ENCODE measurements at places on chromosomes 2 and 18.

- no peaks in the 10 kb centered on the region for H3K27me3 ChIP-seq
- H3K36me3 ChIP-seq = no peaks in the 10 kb centered on the region
- H3K4me1 ChIP-seq = peaks cover 67% of the 10 kb centered on the region
- peak overlapping the region; percentile 98 for H3K27ac ChIP-seq
Observed at GRCh38 chr18:48929212-48929612, 21.6 kb downstream of the SMAD7 start.

DNA sequence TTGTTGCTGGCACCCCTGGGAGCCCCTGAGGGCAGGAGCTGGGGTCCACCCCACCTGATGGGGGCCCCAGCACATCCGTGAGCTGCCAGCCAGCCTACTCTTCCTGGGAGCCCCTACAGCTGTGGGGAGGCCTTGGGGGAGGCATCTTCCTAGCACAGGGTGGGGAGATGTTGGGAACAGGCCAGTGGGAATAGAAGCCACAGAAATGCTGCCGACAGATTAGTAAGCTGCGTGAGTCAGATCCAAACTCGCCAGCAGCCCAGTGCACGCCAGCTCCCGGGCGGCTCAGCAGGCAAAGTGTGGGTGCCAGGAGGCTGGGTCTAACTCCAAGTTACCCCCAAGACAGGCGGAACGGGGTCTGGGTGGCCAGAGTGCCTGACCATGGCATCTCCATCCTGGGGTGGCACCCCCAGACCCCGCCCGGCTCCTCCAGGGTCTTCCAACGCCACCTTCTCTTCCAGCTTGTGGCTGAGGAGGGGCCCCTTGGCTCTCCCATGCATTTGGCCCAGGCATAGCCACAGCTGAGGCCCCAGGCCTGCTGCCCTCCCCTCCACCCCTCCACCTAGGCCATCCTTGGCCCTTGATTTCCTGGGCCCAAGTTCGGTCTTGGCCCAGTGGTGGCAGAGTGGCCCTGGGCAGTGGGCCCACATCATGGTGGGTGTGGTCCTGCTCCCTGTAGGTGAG is 15.3 kb downstream of the CROCC2 start:
- peak; percentile 67 for DNase-seq
- peaks cover 7% of the 10 kb centered on the region for H3K4me1 ChIP-seq
- no peak overlapping the region for H3K27ac ChIP-seq
- H3K36me3 ChIP-seq = no peaks in the 10 kb centered on the region

GRCh38 chr2:143936848-143937722 is 582.8 kb downstream of the ZEB2 start:
- DNase-seq = peak; percentile 50
- no peak overlapping the region for H3K27ac ChIP-seq
- no peaks in the 10 kb centered on the region for H3K36me3 ChIP-seq
- H3K4me1 ChIP-seq = no peaks in the 10 kb centered on the region
- peak overlapping the region; percentile 34 for H3K4me3 ChIP-seq

DNA sequence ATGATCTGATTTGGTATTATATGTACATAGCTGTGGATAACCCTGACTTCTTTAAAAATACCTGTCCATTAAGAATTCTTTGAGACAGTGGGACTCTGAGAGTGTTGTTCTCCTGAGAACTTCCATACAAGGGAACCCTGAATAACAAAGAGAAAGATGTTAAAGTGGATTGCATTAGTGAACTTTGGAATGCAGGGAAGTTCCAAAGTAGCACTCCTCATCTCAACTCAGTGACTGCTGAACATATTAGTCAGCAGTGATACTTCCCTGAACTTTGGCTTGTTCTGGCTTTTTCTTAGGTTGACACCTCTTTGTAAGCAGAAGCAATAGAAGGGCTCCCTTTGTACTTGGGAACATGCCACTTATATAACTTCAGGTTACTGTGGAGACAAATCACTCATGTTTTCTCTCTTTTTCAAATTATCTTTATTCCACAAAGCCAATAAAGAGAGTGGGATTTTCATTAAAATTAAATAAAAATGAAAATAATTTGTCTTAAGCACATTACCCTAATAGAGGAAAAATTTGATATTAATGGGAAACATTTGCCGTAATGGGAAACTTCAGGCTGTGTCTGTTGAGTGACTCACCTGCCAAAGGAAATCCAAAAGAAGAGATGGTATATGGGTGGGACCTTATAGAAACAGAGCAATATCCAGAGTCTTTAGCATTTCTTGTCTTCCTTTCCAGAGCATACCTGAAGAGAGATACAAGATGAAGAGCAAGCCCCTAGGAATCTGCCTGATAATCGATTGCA is 33.3 kb downstream of the CFLAR start:
- DNase-seq = no peak
- H3K27me3 ChIP-seq = no peaks in the 10 kb centered on the region
- peak overlapping the region; percentile 100 for H3K27ac ChIP-seq
- no peak overlapping the region for H3K4me3 ChIP-seq

DNA sequence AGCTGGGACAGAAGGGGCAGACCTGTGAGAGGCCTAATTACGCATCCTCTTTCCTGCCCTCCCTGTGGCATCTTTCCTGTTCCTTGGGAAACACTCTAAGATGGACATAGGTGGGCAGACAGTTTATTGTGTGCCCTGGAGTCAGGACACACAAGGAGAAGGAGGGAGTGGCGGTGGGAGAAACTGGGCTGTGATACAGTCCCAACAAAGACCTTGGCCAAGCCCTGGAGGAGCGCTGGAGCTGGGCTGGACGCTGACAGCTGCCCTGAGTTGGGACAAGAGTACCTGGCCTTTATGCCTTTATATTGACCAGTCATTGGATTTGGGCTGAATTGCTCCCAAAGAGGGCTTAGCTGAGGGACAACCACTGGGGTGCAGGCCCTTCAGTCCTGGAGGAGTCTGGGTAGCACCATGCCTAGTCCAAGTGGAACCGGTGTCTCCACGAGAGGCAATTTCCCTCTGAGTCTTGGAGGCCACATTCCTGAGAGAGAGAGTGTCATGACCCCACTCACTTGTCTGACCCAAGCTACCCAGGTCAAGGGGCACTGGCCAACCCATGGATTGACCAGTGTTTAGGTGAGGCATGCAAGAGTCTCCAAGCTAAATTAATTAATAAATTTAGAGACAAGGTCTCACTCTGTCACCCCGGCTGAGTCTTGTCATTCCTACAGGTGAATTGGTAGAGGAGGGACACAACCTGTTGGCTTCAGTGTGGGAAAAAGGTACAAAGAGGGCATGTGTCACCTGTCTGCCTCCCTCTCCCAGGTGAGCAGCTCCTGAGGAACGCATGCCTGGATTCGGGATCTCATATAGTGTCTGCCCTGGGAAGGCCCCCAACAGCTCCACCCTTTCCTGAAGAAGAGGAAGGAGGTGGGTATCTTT is 107.1 kb upstream of the ST3GAL5 start:
- DNase-seq = no peak
- no peaks in the 10 kb centered on the region for H3K36me3 ChIP-seq
- no peak overlapping the region for H3K4me3 ChIP-seq
- H3K27me3 ChIP-seq = no peaks in the 10 kb centered on the region

- H3K27me3 ChIP-seq = no peaks in the 10 kb centered on the region
- H3K4me3 ChIP-seq = no peak overlapping the region
- no peak overlapping the region for H3K27ac ChIP-seq
- no peaks in the 10 kb centered on the region for H3K36me3 ChIP-seq
Observed at GRCh38 chr2:65604246-65604645, 171.8 kb upstream of the SPRED2 start.

GRCh38 chr2:48006094-48006493 is 99.8 kb upstream of the FBXO11 start:
- no peaks in the 10 kb centered on the region for H3K27me3 ChIP-seq
- no peak overlapping the region for H3K27ac ChIP-seq
- DNase-seq = no peak
- H3K4me3 ChIP-seq = no peak overlapping the region

DNA sequence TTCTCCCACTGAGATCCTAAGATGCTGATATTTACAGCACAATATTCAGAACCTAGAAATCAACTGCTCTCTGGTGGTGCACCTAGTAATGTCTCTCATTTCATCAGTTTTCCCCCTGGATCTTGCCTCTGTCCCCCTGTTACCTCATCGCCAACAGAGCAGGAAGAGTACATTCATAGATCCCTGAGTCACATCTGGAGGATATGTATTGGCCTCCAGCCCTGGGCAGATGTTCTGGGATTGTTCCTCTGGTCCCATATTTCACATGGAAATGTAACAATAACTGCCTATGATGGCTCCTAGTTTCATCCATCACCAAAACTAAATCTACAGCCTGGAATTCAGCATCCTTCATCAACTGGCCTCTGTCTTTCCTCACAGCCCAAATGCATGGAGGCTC is 278.8 kb upstream of the SLC14A2 start:
- H3K4me3 ChIP-seq = no peak overlapping the region
- no peak for DNase-seq
- no peak overlapping the region for H3K27ac ChIP-seq
- H3K4me1 ChIP-seq = peaks cover 40% of the 10 kb centered on the region
- no peaks in the 10 kb centered on the region for H3K36me3 ChIP-seq

DNA sequence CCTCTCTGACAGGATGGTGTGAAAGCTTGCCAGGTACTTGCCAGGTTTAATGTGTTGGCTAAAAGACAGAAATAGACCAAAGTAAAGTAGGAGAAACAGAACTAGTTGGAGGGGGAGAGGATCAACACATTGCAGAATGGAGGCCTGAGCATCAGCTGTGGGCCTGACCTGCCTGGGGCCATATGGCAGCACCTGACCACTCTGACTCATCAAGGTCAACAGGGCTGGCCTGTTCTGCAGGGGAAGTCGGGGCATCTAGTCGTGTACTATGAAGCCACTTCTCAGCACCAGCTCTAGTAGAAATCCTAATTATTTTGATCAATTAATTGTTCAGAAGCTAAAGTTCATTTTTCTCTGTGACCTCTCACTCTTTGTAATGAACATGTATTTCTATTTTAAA is 35.8 kb upstream of the NOSTRIN start:
- H3K36me3 ChIP-seq = peaks cover 13% of the 10 kb centered on the region
- DNase-seq = no peak
- H3K27me3 ChIP-seq = no peaks in the 10 kb centered on the region

Measured in RWPE2 (cell line).